Activated T-cell treated with anti-CD3 and anti-CD28 coated beads, Interleukin-2, amount 50 U/mL, for 4 hours (primary cell): ENCODE measurements at places on chromosomes 7 and 10. TPM values are rescaled to one million over a fixed set of nuclear protein-coding genes. Genes with fewer than 3 reads are reported as not detected.

The PRR15 gene
- not detected for total RNA-seq

The CARD11 gene
- 71.5 TPM for total RNA-seq

The PRSS37 gene
- total RNA-seq: not detected

The MXI1 gene
- 13.6 TPM for total RNA-seq

The GRID2IP gene
- total RNA-seq: not detected

The TAS2R5 gene
- 0.20 TPM for total RNA-seq

The H2BK1 gene
- not detected for total RNA-seq

- DNase-seq: no peak
Observed at GRCh38 chr10:132570771-132571649, 33.4 kb downstream of the INPP5A start.

DNA sequence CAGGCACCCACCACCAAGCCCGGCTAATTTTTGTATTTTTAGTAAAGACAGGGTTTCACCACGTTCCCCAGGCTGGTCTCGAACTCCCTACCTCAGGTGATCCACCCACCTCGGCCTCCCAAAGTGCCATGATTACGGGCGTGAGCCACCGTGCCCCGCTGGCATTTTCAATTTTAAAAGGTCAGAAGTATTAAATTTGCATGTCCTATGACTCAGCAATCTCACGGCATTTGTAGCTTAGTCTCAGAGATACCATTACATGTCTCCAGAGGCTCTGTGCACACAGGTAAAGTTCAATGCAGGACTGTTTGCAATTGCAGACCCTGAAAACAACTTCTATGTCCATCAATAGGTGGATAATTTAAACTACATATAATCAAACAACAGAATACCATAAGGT, 99.2 kb downstream of the DLG5 start:
- DNase-seq: no peak

DNA sequence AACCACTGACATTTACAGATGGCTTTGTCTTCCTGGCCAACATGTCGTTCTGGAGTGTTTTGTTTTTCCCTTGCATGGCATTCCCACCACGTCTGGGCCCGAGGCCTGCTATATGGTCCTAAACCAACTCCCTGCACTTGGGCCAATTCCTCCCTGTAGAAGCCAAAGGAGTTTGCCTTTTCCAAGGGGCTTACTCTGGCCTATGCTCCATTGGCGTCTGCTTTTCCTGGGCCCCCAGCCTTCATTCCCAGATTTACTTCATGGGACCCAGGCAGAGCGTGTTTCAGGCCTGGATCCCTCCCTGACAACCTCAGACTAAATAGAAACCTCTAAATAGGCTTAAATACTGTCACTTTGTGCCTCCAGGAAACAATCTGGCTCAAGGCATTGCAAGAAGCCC, 60.7 kb downstream of the MINDY4 start:
- DNase-seq: no peak

- DNase-seq: no peak
Observed at GRCh38 chr10:14553448-14553847, 221.2 kb downstream of the FAM107B start.

- no peak for DNase-seq
Observed at GRCh38 chr7:128052404-128052803, 21.2 kb upstream of the LRRC4 start.

- DNase-seq: no peak
Observed at GRCh38 chr7:15720849-15721471, 34.5 kb upstream of the MEOX2 start.

DNA sequence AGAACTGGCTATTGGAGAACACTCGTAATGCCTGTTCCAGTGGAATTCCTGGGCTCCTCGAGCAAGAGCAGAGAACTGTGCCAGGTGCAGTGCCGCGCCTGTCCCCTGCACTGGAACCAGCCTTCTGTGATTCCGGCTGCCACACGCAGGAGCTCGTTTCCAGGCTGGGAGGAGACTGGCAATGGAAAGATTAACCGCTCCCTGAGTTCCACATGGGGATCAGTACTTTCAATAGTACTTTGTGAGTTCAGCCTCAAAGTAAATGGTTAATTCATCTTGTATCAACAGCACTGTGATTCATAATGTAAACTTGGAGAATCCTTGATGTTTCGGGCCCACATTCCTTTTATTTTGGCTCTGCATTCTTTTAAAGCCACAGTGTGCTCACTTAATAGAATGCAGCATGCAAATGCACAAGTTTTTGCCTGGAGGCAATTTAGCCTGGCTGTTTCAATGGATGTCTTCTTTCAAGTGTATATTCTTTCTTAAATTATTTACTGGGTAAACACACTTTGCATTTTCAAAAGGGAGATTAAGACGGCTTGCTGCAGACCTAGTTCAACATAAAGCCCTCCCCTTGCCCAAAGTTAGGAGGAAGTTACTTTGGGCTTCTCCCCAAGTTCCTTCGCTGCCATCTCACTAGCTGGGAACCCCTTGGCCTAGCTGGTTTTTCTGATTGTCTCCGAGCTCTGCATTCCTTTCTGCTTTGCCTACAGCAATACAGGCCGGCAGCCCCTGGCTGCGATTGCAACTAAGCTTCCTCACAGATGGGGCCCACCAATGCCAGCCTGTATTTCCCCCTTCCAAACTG, 138.1 kb upstream of the TCF7L2 start:
- DNase-seq: no peak

DNA sequence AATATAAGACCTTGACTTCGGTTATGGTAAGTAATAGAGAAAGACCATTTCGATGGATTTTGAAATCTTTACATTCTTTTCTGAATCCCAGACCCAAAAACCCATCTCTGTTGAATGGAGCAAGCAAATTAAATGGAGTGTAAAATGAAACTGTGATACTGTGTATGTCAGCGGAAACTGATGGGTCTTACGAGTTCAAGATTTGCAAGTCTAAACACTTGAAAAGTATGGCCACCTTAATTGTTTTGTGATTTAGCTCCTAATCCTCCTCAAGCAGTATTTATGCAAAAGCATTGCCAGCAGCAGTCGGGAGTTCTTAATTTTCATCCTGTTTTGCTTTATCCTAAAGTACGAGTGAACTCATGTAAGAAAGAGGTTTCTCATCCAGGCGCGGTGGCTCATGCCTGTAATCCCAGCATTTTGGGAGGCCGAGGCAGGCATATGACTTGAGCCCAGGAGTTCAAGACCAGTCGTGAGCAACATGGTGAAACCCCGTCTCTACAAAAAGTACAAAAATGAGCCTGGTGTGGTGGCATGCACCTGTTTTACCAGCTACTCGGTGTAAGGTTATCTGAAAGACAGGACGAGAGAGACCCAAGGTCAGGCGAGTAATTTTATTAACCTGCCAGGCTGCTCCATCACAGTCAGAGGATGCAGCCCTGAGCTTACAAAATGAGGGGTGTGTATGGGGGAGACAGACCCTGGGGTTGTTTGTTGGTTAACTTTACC, 5.8 kb upstream of the DHTKD1 start:
- no peak for DNase-seq

- DNase-seq: no peak
Observed at GRCh38 chr7:44315301-44315903, 10.0 kb downstream of the CAMK2B start.

- DNase-seq: no peak
Observed at GRCh38 chr10:30897547-30897946, 134.1 kb downstream of the ZNF438 start.

- no peak for DNase-seq
Observed at GRCh38 chr7:94590526-94591162, 65.3 kb downstream of the SGCE start.

- no peak for DNase-seq
Observed at GRCh38 chr7:156747718-156748117, 107.1 kb downstream of the RNF32 start.

DNA sequence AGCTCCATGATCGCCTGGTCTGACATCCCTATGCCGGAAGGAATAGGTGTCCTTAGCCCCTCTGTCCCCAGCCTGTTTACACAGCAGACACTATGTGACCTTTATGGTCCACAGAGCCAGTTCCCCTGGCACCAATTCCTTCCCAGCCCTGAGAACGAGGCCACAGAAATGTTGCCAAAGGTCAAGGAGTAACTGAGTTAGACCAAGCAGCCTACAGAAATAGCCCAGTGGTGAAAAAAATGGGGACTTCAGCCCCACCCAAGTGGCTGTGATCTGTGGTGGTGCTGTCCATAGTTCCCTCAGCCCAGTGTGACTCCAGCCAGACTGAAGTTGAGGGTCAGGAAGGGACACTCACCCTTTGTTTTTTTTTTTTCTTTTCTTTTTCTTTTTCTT, 2.5 kb downstream of the PGAM2 start:
- DNase-seq: no peak

DNA sequence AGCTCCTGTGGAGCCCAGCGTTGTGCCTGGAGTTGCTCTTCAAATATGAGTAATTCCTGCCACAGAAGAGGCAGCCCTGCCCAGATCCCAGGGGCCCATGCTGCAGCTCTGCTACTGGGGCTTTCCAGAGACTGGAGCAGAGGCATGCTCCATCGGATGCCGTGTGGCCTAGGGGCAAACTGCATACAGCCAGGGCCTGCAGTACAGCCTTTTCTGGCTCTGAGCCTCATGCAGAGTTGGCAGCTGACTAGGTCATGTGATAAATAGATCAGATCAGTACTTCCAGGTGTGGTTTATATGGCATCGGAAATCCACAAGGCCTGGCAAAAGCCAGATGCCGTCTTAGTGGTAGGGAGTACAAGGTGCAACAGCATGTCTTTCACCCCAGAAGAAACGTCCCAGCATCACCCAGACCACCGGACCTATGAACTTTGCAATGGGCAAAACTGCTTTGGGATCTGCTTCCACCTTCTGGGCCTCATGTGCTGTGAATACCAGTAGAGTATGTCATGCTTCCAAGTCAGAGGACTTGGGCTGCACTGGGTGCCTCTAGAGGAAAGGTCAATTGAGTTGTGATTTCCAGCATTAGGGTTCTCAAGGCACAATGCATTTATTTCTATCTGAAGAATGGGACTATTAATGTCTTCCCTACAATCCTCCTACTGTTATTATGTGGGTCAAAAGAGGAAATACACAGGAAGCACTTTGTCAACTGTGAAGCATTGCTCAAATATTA, 250.7 kb upstream of the ZNF32 start:
- no peak for DNase-seq

GRCh38 chr7:117044664-117045063, 91.4 kb downstream of the ST7 start:
- DNase-seq: no peak

GRCh38 chr10:100811752-100812750, 66.7 kb downstream of the PAX2 start:
- DNase-seq: no peak

DNA sequence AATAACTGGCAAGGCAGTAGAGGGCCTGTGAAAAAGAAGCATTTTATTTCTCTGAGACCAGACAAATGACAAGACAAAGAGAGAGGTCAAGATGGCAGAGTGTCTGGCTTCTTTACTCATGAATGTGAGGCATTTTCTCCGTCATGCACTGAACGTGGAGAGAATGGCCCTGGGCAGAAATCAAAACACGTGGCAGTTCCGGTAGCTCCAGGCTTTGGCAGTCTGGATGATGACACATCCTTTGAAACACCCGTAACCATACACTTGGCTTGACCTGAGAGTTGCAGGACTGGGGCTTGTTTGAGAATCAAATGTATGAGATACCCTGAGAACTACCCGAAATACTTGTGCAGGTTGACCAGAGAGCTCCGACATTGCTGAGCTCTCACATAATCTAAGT, 537.6 kb downstream of the ACTR3B start:
- no peak for DNase-seq

DNA sequence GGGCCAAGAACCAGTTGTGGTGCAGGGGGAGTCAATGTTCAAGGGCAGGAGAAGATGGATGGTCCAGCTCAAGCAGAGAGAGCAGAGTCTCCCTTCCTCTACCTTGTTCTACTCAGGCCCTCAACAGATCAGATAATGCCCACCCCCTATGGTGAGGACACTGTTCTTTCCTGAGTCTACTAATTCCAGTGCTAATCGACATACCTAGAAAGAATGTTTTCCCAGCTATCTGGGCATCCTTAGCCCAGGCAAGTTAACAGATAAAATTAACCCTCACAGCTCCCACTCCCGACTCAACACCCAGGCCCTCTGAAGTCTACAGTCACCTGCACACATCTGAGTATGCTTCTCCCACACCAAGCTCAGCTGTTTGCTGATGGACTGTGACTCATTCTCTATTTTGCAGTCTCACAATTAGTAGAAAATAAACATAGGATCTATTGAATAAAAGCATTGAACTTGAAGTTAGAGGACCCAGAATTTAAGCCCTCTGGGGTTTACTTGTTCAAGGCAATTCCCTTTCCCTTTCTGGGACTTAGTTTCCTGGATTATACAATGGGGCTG, 17.1 kb downstream of the COL13A1 start:
- DNase-seq: no peak

DNA sequence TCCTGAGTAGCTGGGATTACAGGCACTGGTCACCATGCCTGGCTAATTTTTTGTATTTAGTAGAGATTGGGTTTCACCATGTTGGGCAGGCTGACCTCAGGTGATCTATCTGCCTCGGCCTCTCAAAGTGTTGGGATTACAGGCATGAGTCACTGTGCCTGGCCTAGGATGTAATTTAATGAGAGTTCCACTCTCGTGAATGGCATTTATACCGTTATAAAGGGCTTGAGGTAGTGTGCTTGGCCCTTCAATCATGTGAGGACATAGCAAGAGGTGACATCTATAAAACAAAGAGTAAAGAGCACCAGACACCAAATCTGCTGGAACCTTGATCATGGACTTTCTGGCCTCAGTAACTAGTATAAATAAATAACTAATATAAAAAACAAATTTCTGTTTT, 93.5 kb upstream of the PPP1R9A start:
- no peak for DNase-seq

- DNase-seq: no peak
Observed at GRCh38 chr10:42738679-42739078, 43.9 kb upstream of the BMS1 start.

DNA sequence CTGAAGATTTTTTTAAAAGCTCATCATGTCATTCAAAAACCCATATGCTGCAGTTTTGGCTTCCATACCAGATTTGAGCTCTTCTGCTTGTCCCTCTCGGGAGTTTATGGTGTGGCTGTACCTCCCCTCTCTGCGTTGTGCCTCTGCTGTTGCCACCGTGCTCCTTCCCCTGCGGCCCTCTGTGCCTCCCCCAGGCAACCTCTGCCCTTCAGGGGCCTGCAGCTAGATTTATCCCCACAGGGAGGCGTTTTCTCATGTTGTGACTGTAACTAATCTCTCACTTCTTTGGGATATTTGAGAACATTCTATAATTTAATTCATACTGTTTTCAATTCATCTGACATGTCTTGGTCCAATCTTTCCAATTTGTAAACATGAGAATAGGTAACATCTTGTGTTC, 52.7 kb downstream of the TASOR2 start:
- no peak for DNase-seq

GRCh38 chr10:118356628-118357027, 14.5 kb upstream of the FAM204A start:
- no peak for DNase-seq

GRCh38 chr7:15600298-15600697, 38.5 kb upstream of the AGMO start:
- no peak for DNase-seq
